Erythroblast (primary cell): ENCODE measurements at places on chromosomes 3 and 15.

DNA sequence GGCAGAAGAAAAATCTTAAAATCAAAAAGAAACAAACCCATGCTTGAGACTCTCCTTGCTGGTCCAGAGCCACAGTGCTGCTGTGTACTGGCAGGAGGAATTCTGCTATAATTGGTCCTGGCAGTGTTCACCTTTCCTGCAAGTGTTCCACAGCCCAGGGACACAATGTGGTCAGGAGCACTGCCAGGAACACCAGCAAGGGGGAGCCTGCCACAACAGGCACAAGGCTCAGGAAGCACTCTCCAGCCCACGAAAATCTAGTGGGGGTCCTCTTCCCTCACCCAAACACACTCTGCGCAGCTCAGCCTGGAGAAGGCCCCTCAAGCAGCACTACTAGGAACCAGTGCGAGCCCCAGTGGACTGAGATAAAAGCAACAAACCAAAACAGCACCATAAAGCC, 92.9 kb downstream of the UBE3A start:
- DNase-seq, result no peak

DNA sequence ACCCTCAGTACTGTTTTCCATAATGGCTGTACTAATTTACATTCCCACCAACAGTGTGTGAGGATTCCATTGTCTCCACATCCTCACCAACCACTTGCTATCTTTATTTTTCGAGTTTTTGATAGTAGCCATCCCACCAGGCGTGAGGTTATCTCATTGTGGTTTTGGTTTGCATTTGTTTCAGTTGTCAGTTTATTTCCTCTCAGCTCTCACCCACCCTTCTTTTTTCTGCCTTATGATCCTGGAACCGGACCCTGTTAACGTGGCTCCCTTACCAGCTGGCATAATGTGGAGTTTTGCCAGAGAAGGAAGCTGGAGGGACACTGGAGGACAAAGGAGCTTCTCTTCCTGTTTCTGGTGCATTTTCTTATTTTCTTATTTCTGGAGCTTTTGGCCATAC, 25.1 kb upstream of the SH3GL3 start:
- no peak for DNase-seq

DNA sequence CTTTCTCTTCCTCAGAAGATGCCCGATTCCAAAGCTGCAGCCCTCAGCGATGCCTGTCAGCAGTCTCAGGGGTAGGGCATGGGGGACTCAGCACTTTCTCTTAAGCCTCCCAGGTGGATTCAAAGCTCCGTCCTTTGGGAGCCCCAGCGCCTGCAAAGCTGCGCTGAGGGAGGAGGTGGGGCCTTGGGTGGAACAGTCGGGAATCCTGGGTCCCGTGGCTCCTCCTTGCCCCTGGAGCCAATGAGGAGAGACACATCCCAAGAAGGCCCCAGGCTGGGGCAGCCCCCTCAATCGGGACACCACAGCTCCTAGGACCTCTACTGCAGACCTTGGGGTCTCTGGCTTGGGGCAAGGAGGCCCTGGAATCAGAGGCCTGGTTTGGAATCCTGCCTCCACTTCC, 227.5 kb upstream of the IGF1R start:
- DNase-seq, result no peak

DNA sequence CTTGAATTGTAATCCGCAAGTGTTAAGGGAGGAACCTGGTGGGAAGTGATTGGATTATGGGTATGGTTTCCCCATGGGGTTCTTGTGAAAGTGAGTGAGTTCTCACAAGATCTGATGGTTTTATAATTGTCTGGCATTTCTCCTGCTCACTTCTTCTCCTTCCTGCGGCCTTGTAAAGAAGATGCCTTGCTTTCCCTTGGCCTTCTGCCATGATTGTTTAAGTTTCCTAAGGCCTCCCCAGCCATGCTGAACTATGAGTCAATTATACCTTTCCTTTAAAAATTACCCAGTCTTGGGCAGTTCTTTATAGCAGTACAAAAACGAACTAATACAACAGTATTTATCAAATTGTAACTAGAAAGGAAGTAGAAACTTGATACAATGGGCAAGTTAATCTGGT, 31.9 kb downstream of the IFT57 start:
- no peak for DNase-seq

GRCh38 chr3:60294181-60294580, 957.1 kb downstream of the FHIT start:
- no peak for DNase-seq

DNA sequence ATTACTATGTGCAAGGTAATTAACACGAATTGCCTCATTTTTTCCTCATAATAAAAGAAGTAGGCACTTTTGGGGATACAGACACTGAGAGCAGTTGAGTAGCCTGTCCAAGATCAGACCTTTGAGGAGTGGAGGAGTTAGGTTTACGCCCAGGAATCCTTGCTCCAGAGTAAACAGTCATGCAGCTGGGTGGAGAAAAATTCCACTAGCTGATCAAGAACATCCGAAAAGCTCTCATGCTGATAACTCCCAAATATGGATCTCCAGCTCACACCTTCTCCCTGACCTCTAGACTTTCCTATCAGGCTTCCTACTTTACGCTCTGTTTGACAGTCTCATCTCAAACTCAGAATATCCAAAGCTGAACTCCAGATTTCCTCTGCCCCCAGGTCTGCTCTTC, 53.3 kb downstream of the ST6GAL1 start:
- no peak for DNase-seq
